ENCODE measurements at places on chromosomes 4 and X. TPM values are rescaled to one million over a fixed set of nuclear protein-coding genes. Genes with fewer than 3 reads are reported as not detected.

GRCh38 chrX:50536955-50537354 is 66.3 kb upstream of the DGKK start:
- no peaks in the 10 kb centered on the region for H3K36me3 ChIP-seq
- no peaks in the 10 kb centered on the region for H3K27me3 ChIP-seq
- no peak overlapping the region for H3K4me3 ChIP-seq
- no peak overlapping the region for H3K27ac ChIP-seq

The KIF4A gene
- total RNA-seq = 40.5 TPM

GRCh38 chrX:102964940-102965339 is 27.9 kb downstream of the RAB40AL start:
- H3K27me3 ChIP-seq = no peaks in the 10 kb centered on the region
- H3K4me3 ChIP-seq = no peak overlapping the region
- H3K27ac ChIP-seq = no peak overlapping the region
- no peak for DNase-seq
- no peaks in the 10 kb centered on the region for H3K36me3 ChIP-seq

The SULT1E1 gene
- total RNA-seq = not detected

GRCh38 chr4:112739442-112739841 is 102.5 kb downstream of the LARP7 start:
- no peak for DNase-seq
- H3K4me1 ChIP-seq = peaks cover 22% of the 10 kb centered on the region
- no peak overlapping the region for H3K4me3 ChIP-seq
- no peaks in the 10 kb centered on the region for H3K36me3 ChIP-seq
- no peaks in the 10 kb centered on the region for H3K27me3 ChIP-seq
- H3K27ac ChIP-seq = no peak overlapping the region

DNA sequence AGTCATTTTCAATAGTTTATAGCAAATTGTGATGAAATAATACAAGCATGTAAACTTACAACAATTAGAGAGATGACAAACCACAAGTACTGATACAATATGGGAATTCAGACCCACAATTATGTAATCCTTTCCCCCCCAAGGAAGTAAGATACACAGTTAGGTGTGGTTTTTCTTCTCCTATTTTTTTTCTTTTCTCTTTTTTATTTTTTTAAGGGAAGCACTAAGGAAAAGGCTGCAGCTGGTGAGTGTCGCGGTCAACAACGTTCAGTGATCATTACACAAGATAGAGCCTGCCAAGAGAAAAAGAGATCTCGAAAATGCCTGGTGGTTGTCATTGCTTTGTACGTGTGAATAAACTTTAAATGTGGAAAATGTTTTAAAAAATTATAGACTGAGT is 9.8 kb downstream of the NDNF start:
- DNase-seq = no peak
- no peak overlapping the region for H3K4me3 ChIP-seq
- peaks cover 31% of the 10 kb centered on the region for H3K27me3 ChIP-seq

GRCh38 chr4:25113915-25114904 is 46.0 kb downstream of the SEPSECS start:
- no peak for DNase-seq
- H3K27ac ChIP-seq = no peak overlapping the region
- H3K27me3 ChIP-seq = no peaks in the 10 kb centered on the region
- no peaks in the 10 kb centered on the region for H3K36me3 ChIP-seq

GRCh38 chr4:157014621-157015591 is 43.3 kb upstream of the PDGFC start:
- DNase-seq = no peak
- H3K27ac ChIP-seq = no peak overlapping the region
- H3K4me3 ChIP-seq = no peak overlapping the region
- H3K4me1 ChIP-seq = no peaks in the 10 kb centered on the region
- H3K27me3 ChIP-seq = no peaks in the 10 kb centered on the region

GRCh38 chr4:71125137-71125536 is 131.7 kb downstream of the DCK start:
- no peaks in the 10 kb centered on the region for H3K36me3 ChIP-seq
- DNase-seq = no peak
- no peaks in the 10 kb centered on the region for H3K27me3 ChIP-seq
- H3K4me3 ChIP-seq = no peak overlapping the region
- H3K4me1 ChIP-seq = no peaks in the 10 kb centered on the region

DNA sequence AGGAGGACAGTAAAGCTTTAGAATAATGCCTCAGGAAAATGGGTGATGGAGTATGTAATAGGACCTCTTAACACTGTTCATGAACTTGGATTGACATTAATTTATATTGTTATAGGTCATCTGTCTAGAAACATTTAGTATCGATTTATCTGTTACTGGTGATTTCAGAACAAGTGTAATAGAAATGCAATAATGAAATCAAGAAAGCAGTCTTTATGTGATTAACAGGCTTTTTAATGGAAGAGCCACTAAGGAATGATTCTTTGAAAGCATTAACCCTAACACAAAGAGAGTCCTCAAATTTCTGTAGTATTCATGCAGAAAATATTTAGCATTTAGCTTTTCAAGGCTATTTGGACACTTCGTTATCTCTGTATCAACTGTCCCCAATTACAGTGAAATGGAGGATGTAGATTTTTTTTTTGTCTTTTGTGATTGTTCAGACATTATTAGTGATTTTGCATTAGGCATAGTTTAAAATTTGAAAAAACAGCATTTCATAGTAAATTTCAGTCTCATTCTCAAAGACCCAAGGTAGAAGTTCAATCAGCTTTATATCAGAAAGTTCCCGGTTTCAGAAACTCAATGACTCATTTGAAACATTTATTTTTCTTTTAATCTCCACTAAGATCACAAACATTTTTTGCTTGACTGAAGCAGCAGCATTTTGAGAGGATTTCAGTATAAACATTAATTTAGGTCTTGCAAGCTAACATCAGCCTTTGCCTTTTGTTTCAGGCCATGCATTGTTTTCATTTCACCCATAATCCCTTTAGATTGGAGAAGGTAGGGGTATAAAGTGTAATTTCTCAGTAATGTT is 56.3 kb downstream of the AGTR2 start:
- no peaks in the 10 kb centered on the region for H3K27me3 ChIP-seq
- no peak overlapping the region for H3K27ac ChIP-seq
- no peaks in the 10 kb centered on the region for H3K4me1 ChIP-seq

The ADGRA3 gene
- total RNA-seq = 2.6 TPM
